Breast epithelium (tissue), 4 donors: ENCODE measurements at places on chromosomes 5 and 9. TPM values are rescaled to one million over a fixed set of nuclear protein-coding genes. Genes with fewer than 3 reads are reported as not detected.

DNA sequence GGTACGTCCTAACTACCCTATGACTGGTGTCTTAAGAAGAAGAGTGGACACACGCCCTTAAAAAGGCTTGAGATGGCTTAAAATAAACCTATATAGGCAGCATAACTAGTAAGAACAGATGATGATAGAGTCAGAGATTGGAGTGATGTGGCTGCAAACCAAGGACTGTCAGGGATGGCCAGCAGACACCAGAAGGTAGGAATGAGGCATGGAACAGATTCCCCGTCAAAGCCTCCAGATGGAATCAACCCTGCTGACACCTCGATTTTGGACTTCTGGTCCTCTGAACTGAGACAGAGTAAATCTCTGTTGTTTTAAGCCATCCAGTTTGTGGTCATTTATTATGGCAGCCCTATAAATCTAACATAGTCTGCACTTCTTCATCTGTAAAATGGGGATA is 7.4 kb downstream of the TMOD1 start:
- no peak for DNase-seq

DNA sequence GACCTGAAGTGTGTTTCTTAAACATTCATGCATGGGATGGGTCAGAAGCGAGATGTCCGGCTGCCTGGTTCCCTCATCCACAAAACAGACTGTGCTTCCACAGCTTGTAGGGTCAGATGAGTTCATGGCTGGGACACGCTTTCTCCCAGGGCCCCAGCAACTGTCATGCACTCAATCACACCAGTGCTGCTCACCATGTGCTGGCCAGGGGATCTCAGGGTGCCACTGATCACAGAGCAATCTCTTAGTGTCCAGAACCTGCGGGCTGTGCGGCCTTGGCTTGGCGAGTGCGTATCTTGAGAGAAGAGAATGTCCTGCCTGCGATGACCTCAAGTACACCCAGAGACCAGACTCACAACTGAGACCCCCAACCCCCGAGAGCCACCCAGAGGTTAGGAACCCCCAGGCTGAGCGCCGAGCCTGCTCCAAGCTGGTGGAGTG is 26.0 kb upstream of the FCN2 start:
- no peak for DNase-seq

DNA sequence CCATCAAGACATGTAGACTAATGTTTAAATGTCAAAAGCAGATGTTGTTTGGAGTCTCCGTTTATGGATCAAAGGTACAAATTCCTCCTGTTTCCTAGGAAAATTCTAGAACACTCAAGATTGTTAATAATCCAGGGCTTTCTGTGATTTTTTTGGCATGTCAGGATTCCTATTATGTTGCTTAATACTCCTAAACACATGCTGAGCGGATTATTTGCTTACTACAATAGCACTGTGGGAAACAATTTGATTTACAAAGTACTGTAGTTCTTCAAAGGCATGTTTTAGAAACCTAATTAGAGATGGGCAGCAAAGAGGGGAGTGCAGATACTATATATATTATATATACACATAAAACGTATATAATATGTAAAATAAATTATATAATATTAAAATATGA is 19.0 kb upstream of the SCAMP1 start:
- DNase-seq = no peak

SLC4A9 gene
- not detected for total RNA-seq

DNA sequence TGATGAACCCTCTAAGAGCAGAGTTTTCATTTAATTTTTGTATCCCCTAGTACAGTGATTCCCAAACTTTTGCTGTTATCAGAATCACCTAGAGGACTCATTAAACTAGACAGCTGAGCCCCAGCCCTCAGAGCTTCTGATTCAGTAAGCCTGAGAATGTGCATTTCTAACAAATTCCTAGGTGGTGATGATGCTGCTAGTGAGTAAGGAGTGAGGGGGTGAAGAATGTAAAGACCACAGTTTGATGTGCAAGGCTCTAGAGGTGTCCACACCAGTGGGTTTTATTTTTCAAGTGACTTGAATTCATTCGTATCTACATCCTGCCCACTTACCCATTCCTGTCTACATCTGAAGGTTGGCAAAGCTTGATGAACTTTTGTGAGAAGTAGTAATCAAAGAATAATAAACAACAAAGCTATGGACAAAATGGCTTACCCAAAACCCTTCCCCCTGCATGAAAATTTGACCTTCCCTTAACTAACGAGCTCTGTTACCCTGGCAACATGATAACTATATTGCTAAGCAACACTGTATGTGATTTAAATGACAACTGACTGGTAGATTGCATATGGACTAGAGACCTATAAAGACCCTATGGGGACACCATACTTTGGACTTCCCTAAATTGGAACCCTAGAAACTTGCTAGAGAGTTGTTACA is 35.2 kb downstream of the DTWD2 start:
- DNase-seq = no peak

DNA sequence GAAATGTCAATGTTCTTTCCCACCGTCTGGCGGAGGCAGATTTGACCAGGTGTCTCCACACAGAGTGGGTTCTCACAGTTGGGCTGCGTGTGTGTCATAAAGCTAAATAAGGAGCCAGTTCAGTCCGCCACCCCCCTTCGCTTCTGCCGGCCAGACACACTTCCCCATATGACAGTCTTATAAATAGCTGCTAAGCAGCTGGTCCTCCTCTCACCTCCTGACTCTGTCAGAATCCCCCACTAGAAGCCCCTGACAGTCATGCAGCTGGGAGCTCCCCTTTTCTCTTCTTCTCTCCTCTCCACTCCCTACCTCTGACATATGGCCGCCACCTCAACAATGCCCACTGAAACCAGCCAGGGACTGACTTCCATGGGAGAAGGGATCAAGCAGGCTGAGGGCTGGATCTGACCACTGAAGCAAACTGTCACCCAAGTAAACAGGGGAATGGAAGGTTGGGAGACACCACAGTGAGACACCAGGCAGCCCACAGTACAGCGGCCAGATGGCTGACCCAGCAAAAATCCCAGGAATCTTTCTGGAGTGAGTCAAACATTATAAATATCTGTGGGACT is 141.9 kb upstream of the EFNA5 start:
- no peak for DNase-seq

- peak; percentile 82 for DNase-seq
Observed at GRCh38 chr5:74232276-74232675, 408.3 kb downstream of the ENC1 start.

PKD2L2 gene
- not detected for total RNA-seq

- no peak for DNase-seq
Observed at GRCh38 chr5:16539169-16539666, 73.6 kb upstream of the ZNF622 start.

- no peak for DNase-seq
Observed at GRCh38 chr9:117084221-117084620, 330.6 kb downstream of the ASTN2 start.

- DNase-seq = no peak
Observed at GRCh38 chr5:83255268-83255667, 177.9 kb downstream of the XRCC4 start.

DNA sequence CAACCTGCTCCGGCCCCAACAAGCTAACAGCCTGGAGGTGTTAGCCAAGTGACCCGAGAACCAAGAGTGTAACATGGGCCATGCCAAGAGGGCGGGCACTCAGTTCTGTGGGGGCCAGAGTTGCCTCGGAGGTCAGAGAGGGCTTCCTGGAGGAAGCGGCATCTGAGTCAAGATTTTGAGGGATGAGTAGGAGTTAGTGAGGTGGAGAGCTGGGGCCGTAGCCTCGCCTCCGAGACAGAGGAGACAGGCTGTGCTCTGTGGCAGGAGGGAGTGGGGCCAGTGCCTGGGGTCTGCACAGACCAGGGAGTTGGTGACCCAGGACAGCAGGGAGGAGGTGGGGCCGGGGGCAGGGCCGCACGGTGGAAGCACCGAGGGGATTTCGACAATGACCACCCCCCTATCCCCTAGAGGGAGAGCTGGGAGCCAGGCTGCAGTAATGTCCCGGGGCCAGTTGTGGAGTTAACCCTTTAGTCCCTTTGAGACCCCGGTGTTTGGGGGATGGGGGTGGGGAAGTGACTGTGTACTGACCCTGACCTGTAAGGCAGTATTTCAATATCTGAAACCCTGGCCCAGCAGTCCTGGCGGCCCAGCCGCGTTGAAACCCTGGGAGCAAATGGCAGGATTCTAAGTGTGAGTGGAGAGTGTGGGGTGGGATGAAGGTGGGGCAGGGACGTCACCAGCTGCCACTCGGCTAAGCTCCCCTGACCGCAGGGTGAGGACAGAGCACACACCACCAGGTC is 148.7 kb upstream of the COL5A1 start:
- no peak for DNase-seq

- DNase-seq = no peak
Observed at GRCh38 chr9:94852373-94852772, 125.9 kb downstream of the AOPEP start.

DNA sequence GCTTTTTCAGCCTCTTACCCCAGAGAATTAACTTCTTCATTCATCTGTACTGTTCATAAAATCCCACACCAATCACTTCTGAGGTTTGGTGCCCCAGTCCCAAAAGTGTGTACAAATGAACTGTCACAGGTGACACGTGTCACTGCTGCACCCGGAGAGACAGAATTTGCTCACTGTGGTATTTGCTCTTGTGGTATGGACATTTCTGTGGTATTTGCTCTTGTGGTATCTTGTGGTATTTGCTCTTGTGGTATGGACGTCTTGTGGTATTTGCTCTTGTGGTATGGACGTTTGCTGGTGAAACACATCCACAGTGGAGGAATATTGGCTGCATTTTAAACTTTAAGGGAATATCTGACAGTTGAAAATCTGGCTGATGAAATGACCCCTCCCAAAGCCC is 214.9 kb upstream of the DAP start:
- DNase-seq = no peak

GRCh38 chr5:139895647-139896046 is 100.0 kb downstream of the PSD2 start:
- no peak for DNase-seq

DNA sequence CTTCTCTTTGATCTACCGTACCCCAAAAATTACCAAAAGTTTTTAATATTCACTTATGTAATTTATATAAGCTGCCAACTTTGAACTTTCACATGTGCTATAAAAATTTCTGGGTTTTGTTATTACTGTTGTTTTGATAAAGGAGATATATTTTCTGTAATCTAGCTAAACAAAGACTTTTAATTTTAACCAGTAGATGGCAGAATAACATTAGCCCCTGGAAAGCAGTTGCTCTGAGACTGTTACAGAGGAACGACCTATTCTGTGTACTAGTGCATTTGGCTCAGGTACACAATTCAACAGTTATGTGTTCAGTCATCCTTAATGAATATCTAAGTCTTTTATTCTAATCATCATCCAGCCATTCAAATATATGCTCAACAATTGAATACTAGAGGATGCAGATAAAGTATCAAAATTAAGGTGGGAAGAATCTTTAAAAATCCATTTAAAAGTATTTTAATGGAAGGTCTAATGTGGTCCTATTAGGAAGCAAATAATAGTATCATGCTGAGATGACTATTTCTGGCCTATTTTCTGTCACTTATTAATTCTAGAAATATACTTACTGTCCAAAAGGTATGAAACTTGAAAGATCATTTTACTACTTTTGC is 8.6 kb downstream of the KLHL9 start:
- DNase-seq = no peak

- no peak for DNase-seq
Observed at GRCh38 chr5:39225405-39226099, 6.2 kb upstream of the FYB1 start.

- DNase-seq = no peak
Observed at GRCh38 chr5:109399092-109399759, 10.5 kb downstream of the PJA2 start.

GRCh38 chr5:139650689-139651042 is 2.5 kb downstream of the CXXC5 start:
- DNase-seq = no peak

DNA sequence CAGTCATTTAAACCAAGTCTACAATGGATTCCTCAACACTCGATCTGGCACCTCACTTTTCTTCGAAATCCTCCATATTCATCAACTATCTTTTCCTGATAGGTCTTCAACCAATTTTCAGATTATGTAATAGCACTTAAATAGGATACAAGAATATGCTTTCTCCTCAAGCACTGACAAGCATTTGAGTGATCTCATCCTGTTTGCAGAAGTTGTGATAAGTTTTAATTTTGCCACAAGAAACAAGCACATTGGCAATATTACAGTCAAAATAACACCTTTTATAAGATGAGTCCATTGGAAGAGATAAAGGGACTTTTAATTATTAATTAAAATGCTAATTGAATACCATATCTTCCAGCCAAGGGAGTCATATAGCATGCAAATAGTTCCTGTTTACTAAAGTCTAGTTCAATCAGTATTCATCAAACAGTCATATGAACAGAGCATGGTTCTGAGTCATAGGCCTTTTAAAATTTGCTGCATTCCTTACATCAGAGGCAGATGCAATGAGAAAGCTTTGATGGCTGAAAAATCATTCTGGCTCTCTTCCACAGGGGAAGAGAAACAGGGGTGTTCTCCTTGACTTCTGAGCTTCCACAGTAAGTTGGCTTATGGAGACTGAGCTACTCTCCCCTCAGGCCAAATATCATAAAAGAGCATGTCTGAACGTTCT is 32.7 kb upstream of the ZCCHC9 start:
- no peak for DNase-seq

WDR38 gene
- not detected for total RNA-seq
